Hematopoietic multipotent progenitor cell treated with erythropoietin and hydrocortisone succinate and interleukin-3 and kit ligand, for 8 days (in vitro differentiated cells): ENCODE measurements at places on chromosomes 6 and 20.

- no peak for DNase-seq
Measured at GRCh38 chr6:44194326-44194725, 22.4 kb upstream of the MYMX start.

DNA sequence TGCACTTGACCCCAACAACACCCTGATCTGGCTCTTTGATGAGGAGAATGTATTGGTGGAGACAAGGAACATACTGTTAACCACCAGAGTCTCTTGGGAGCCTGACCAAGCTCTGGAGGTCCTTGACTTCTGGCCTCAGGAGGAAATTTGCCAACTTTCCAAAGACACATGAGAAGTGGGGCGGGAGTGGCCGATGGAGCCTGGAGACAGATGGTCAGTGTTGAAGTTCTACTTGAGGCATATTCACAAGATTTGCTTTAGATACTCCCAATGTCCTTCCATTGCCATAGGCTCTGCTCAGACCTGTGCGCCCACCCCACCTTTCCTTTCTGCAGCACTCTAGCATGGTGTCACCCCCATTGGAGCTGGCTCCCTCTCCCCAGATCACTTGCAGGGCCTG is 241.0 kb downstream of the SLC24A3 start:
- no peak for DNase-seq

DNA sequence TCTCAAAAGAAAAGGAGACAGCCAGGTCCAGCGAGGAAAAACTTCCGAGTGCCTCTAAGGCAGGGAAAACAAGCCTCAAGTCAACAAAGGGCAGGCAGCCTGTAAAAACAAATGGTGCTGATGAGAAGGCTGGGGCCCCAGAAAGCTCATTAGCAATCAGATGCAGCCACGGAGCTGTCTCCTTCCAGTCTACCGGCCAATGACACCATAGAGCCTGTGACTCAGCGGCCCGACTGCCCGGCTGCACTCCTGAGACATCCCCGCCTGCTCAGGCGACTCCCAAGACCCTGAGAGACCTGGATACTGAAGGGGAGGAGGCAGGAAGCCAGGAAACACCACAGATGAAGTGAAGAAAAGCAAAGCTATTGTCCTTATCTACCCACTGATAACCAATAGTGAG is 120.1 kb upstream of the HDDC2 start:
- no peak for DNase-seq

DNA sequence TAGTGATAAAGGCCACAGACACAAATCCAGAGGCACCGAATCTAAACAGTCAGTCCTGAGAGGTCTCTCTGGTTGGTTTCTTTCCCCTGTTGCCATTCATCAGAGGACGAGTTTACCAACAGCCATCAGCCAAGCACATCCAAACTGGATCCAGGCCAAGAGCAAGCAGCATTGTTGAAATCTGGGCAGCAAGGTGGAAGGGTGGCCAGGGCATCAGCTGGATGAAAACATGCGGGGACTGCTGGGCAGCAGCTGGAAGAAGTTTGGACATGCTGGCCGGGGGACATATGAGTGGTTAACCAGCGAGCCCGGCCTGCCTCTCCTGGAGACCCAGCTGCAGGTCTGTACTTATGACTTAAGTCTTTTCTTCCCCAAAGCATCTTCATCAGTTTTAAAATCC is at the start of gene SMIM28:
Gene SMIM28, plus strand, starts transcription at position 62 of the 400 bp plus-strand sequence. Its CDS starts 168 bp downstream, at position 230.
- DNase-seq = no peak

DNA sequence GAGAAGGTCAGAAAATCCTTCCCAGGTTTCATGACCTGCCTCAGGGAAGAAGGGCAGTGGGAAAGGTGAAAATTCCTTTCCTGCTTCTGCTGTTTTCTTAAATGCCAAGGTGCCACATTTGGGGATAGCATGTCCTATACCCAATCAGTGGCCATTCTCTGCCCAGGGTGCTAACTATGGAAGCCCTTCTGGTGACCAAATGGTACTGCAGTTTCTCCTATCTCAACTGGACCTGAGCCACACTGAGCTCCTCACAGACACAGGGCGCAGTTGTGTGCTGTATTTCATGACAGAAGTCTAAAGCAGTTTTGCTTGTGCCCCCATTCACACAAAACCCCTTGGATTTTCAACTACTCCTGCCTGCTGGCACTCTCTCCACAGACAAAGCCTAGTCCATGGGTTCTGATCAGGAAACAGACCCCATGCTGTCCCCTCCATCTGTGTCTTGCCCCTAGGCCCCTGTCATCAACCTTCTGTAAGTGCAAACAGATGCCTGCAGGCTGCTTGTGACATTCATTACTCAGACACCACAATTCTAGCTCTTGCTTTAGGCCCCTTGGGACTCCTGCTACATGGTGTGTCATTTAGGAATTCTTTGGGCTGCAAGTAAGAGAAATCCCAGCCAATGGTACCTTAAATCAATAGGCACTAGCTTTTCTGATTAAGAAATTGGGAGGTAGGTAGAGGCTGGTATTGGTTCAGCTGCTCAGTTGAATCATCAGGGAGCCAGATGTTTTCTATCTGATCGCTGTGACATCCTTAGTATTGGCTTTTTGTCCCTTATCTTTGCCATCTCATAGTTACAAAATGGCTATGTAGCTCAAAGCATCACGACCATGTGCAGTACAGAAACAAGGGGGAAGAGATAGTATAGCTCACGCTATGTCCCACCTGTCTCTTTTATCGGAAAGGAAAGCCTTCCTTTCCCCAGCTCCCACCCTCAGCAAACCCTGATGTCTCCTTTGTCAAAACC is 147.8 kb downstream of the CD83 start:
- DNase-seq = no peak

DNA sequence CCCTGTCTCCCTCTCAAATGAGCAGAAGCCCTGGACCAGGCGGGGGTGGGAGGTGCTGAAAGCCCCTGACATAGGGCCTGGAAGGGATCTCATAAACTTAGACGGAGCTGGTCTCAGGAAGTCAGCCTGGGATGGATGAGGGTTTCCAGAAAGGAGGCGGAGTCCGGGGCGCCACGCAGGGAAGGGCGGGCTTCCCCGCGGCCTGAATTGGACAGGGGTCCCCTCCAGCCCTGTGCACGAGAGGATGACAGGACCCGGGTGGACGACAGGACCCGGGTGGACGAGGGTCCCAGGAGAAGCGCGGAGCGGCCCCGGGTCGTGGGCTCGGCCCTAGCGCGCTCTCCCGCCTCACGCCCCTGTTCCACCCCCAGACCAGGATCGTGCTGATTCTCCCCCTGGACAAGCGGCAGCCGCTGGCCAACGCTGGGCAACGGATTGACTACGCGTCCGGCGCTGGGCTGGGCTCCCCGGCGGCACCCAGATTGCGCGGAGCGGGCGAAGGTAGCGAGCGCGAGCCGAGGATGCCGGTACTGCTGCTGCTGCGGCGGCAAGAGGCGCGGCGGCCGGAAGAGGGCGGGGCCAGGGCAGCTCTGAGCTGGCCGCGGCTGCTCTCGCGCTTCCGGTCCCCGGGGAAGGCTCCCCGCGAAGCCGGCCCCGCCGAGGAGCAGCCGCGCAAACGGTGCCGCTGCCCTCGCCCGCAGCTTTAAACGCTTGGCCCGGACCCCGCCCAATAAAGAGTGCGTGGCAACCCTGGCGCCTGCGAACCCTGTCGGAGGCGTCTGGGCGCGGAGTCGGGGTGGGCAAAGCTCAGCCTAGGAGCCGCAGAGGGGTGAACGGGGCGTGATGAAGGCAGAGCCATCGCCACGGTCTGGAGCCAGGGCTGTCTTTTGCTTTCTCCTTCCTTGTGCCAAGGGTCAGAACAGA is 1.3 kb downstream of the C20orf144 start:
- peak; percentile 77 for DNase-seq

GRCh38 chr6:39931607-39932006 is 2.7 kb downstream of the MOCS1 start:
- no peak for DNase-seq

GRCh38 chr6:22025468-22026163 is 271.2 kb downstream of the PRL start:
- peak; percentile 78 for DNase-seq
